ENCODE measurements at places on chromosomes 5 and 9.

GRCh38 chr9:21392270-21392669, 7.1 kb upstream of the IFNA2 start:
- no peak for DNase-seq

- peak; percentile 42 for DNase-seq
These were observed 8.0 kb downstream of the NTNG2 start for GRCh38 chr9:132169672-132170392.

DNA sequence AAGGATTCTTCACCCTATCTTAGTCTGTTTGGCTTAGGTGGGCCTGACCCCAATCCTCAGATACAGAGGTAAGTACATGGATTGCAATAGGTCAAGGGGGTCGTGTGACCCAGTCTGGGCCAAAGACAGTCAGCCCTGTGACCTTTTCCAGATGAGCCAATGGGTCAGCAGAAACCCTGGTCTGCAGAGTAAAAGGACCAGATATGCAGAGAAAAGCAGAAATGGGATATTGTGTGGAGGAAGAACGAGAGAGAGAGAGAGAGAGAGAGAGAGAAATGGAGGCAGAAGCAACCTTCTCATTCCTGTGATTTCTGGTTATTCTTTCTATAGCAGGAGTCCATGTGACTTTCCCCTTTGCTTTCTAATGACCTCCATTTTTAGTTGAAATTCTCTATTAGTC, 40.4 kb upstream of the CRB2 start:
- DNase-seq, result no peak

- DNase-seq, result no peak
These were observed 58.6 kb downstream of the PRKACG start for GRCh38 chr9:68955330-68955729.

DNA sequence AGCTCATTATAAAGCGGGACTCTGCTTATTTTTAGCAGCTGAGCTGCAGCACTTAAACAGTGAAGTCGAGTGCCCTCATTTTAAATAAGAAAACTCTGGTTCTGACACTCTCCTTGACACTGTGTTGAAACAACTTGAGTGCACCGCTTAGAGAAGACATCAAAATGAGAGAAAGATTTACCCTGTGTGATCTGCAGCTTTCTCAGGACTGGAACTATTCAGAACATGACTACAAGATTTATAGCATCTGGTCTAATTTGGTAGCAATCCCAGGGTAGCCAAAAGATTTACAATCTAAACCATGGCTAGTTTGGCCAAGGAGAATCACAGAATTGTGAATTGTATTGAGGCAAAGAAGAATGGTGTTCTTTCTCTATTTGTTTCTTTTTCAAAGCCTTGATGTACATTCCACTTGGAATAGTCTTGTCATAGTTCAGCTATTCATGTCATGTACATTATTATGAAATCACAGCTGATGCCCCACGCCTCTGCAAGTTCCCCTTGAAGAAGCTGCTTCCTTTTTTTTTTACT, 38.7 kb downstream of the PLEKHG4B start:
- peak; percentile 92 for DNase-seq

DNA sequence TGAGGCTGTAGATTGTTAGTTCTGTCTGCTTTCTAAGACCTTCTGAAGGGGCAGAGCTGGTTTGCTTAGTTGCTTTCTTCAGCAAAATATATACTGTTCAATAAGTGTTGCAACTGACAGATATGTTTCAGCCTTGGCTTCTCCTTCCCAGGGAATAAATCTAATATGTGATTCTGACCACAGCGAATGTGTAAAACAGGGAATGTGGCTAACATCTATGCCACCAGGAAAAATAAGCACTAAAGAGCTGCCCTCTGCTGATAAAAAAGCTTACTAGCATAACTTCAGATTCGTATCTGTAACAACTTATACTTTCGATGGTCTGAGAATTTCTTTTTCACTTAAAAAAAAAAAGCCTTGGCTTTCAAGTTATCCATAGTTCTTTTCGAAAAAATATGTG, 13.0 kb upstream of the OSMR start:
- DNase-seq, result no peak

DNA sequence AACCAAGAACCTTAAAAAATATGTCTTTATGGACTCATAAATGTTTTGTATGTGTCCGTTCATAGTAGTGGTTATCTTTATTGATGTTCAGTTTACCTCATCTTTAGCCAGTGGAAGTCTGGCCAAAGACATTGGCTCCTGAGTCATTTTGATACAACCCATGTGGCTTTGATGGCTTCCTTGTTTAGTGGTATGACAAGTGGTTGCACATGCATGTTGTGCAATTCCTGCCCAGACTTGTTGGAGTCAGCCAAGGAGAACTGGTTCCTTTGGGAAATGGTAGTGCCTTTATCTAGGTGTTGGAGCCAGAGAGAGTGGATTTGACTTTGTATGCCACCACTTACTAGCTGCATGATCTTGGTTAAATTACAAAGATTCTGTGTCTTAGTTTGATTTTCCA, 94.3 kb downstream of the RPS23 start:
- peak; percentile 75 for DNase-seq

GRCh38 chr5:103505581-103506305, 56.8 kb downstream of the NUDT12 start:
- DNase-seq, result peak; percentile 94

DNA sequence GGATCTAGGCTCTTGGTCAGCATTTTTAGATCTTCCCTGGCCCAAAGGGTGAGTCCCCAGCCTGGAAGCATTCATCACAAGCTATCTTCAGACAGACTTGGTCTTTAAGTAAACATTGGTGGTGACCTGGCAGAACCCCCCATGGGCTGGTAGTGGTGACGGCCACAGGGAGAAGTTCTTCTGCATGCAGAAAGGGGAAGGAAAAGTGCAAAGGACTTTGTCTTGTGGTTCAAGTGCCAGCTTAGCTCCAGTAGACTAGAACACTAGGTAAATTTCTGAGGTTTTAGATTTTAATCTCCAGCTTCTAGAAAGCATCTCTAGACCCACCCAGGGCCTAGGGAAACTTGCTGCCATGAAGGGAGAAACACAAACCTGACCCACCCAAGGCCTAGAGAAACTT, 584.0 kb downstream of the CHSY3 start:
- no peak for DNase-seq

DNA sequence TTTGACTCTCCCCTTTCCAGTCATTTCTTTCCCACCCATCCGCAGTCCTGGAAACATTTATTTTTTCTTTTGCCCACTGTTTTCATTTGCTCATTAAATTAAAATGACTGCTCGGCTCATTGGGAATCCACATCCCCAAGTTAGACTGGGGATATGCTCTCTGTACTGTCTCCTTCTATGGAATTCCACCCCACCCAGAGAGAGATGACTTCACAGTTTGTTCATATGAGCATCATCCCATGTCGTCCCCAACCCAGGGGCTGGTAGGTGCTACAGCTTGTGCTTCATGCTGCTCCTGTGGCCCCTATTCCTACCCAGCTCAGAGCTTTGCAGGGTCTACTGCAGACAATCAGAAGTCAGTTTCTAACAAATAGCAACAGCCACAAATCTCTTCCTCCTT, 16.5 kb upstream of the RARS1 start:
- no peak for DNase-seq

GRCh38 chr5:157951673-157952373, 92.9 kb upstream of the CLINT1 start:
- DNase-seq, result no peak

- peak; percentile 46 for DNase-seq
These were observed 287.3 kb downstream of the EFNA5 start for GRCh38 chr5:107383414-107383813.

DNA sequence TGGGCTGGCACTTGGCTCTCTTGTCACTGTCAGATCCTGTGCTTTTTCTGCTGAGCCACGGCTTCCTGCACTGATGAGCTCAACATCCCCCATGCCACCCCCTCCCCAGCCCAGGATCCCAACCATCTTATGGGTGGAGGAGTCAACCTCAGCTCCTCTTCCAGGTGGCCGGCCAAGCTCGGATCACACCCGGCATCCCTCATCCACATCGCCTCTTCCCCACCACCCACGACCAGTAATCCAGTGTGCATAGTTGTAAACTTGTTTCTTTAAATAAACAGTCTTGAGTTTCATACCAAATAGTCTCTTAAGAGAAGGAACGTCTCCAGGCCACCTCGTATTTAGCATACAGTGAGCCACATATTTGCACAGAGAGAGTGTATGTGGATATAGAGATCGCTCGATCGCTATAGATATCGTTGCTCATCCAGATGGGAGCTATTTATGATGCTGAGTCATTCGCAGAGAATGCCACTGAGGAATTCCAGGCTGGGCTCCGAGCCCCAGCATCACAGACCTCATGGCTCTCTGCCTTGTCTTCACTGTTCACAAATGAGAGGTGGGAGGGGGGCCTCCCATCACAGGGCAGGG, 61.8 kb upstream of the CPLX2 start:
- peak; percentile 85 for DNase-seq

DNA sequence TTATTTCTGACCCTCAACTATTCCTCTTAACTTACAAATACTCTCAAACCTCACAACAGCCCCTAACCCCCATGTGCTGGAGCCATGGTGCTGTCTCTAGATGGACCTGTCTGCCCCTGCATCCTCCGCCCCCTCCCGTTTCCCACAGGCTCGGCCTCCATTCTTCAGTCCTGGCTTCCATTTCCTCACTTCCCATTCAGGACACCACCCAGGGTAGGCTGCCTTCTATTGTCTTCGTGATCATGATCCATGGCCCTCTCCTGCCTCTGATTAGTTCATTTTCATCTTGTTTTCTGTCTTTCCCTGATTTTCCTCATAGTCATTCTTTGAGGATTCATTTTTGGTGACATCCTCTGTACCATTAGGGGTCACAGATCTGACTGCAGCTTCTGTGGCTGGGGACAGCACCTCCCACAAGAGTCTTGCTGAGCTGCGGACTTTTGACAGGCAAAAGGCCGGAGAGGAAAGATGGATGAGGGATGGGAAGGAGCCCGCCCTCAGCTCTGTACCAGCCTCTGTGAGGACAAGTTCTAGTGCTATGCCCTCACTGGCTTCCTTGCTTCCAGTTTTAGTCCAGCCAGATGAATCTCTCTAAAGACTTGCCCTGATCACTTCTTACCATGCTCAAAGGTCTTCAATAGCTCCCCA, 255.8 kb downstream of the NTRK2 start:
- no peak for DNase-seq

- DNase-seq, result peak; percentile 40
These were observed 32.5 kb upstream of the RAB14 start for GRCh38 chr9:121233906-121234831.

GRCh38 chr5:179827680-179828079, 7.0 kb downstream of the SQSTM1 start:
- DNase-seq, result no peak

DNA sequence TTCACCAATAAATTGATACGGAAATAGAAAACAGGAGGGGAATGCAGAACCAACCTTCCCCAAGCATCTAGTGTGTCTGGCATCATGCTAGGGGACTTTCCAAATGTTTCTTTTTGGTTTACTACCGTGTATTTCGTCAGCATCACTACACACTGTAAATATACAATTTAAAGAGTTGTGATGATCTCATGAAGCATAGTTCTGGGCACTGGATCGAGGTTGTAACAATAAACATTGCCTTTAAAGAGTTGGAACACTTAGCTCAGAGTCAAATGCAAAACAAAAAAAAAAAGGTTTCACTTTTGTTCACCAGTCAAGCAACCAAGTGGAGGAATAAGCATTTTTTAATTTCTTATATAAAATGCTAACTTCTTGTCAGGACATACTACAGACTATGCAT, 2.9 kb upstream of the SCAI start:
- DNase-seq, result peak; percentile 47

- no peak for DNase-seq
These were observed 158.0 kb downstream of the TRIO start for GRCh38 chr5:14301186-14301585.

DNA sequence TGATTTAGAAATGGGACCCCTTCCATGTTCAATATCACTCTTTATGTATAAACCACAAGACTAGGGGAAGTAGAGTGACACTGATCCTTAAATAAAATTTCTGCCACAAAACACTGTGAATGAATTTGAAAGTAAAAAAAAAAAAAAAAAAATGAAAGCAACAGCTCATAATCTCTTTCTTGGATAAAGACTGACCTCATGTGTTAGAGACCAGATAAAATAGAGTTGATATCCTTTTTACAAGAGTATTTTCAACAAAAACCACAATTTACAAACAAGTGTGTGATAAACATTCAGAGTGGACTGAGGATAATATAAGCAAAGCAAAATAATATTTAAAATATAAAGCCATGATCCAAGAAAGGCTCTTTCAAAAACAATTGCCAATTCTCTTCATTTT, 180.2 kb downstream of the FBXL17 start:
- DNase-seq, result no peak

DNA sequence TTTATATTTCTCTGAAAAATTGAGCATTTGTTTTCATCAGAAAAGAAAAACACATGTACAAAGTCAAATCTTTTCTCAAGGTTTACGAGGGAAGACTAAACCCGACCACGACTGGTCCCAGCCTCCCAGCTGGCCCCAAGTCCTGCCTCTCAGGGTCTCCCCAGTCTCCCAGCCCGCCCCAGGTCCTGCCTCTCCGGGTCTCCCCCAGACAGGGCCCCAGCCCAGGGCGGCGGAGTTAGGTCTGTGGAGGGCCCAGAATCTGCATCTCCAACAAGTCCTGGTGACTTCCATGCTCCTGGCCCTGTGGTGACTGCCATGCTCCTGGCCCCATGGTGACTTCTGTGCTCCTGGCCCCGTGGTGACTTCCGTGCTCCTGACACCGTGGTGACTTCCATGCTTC, 359.9 kb downstream of the IRX2 start:
- no peak for DNase-seq

DNA sequence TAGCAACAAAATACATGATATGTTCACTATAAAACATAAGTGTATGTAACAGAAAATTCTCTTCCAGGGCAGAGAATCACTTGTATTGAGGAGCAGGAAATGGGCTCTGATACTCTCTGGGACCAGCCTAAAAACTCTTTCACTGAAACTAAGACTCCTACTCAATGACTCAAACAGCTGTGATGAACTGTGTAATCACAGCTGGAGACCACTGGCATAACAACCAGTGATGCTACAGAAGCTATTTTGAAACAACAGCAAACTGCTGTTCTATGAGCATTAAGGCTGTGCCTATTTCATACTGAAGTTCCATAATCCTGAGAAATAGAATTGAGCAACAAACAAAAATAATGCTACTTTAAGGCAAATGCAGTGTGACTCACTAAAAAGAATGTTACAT, 594.0 kb downstream of the HINT1 start:
- peak; percentile 1 for DNase-seq

- DNase-seq, result peak; percentile 67
These were observed 32.2 kb downstream of the APTX start for GRCh38 chr9:32969270-32969669.

DNA sequence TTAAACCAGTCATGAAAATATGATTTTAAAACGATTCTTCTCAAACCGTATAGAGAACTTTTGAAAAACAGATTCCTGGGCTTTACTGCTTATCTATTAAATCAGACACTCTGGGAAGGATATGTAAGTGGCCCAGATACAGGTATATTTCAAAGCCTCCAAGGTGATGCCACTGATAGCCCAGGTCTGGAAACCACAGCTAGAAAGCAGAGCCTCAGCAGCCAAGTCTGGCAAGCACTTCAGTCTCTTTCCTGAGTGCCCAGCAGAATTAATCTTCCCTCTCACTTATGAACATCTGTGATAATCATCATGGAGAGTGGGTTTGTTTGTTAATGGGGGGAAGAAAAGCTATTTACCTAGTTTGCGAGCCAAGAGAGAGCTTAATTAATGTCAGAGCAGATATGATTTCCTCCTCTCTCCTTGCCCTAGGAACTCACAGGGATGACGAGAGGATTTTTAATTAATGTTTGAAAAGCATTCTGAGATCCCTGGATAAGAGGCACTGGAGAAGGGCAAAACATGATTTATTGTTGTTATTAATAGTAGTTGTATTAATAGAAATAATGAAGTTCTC, 368.4 kb downstream of the TLE1 start:
- no peak for DNase-seq
